ENCODE measurements at places on chromosomes 5 and 9. TPM values are rescaled to one million over a fixed set of nuclear protein-coding genes. Genes with fewer than 3 reads are reported as not detected.

The TEK gene
- total RNA-seq, result 1.9 TPM

- no peak for ATAC-seq
Measured at GRCh38 chr9:91483189-91483691, 59.6 kb upstream of the NFIL3 start.

DNA sequence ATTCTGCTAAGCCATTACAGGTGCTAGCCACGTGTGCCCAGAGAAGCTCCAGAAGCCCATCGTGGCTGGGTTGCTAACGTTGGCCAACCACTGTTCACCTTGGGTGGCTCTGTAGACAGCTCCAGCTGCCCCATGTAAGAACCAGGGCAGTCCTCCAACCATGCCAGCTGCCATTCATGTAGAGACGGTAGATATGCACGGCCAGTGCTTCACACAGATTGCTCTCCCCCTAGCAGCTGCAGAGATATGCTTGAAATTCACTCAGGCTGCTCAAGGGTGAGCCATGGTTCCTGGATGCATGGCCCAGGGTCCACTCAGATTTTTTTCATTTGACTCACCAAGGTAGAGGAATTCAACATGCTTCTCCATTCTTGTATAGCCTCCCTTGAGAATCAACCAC lies 31.0 kb downstream of the GADD45G start:
- ATAC-seq, result no peak

The RASA1 gene
- 18.4 TPM for total RNA-seq

The PAEP gene
- total RNA-seq, result not detected
